ENCODE measurements at places on chromosomes 1 and 21.
A peak's percentile ranks its signal among the peaks of the same experiment; 100 is the strongest.

GRCh38 chr21:27622631-27623030, 655.7 kb upstream of the ADAMTS5 start:
- no peak for DNase-seq

- DNase-seq: no peak
Measured at GRCh38 chr1:52186449-52186848, 44.6 kb downstream of the ZFYVE9 start.

GRCh38 chr1:218970397-218970990, 203.2 kb upstream of the LYPLAL1 start:
- no peak for DNase-seq

DNA sequence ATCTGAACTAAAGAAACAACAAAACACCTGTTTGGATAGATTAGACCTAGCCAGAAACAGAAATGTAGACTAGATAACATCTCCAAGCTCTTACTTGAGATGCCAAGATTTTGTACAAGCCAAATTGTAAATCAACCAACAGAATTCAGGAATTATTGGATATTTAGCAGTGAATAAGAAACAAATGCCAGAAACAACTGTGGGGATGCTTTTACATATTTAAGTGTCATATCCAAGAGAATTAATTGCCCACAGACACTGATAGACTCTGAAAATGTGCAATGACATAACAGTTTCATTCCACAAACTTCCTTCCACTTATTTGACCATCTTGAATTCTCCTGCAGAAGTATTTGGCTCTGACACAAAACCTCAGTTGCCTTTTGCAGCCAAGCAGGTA, 92.3 kb downstream of the SGIP1 start:
- DNase-seq: no peak

GRCh38 chr21:44686000-44686781, 4.2 kb upstream of the KRTAP12-1 start:
- DNase-seq: no peak

GRCh38 chr21:44539046-44539445, 949 bp downstream of the KRTAP10-1 start:
- no peak for DNase-seq

DNA sequence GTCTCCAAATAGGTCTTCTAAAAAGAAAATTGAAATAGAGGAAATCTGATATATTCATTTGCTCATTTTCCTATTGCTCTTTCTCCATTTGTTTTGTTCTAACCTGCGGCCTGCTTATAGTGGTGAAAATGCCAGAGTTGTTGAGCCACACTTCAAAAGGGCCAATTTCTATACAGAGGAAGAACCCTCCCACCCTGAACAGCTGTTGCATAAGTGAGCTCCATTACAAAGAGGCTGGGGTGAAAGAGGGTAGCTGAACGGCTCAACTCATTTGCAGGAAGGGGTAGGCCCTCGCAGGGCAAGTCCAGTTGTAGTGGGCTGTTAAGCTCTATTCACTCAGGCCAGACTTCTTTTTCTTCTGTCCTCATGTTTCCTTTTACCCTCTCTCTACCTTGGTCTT, 8.8 kb downstream of the ADCY10 start:
- no peak for DNase-seq

- no peak for DNase-seq
Measured at GRCh38 chr1:157376681-157377080, 175.6 kb downstream of the FCRL5 start.

- DNase-seq: peak; percentile 34
Measured at GRCh38 chr1:33049371-33049770, 12.7 kb upstream of the AK2 start.

DNA sequence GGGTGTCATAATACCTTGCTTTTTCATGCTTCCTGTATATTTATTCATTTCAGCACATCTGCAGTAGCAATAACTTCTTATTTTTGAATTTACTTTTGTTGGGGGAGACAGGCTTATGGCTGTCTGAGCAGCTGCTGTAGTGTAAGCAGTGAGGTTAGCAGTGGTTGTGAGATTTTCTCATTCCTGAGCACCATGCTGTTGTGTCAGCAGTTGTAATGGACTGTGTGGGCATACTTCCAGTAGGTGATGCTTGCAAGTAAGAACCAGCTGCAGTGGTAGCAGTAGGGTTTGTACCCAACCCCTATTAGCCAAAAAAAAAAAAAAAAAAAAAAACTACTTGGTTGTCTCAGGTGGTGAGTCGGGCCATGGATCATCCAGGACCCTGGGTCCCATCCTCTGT, 311.6 kb downstream of the NUF2 start:
- DNase-seq: no peak

- no peak for DNase-seq
Measured at GRCh38 chr1:59025898-59026426, 242.1 kb upstream of the JUN start.

DNA sequence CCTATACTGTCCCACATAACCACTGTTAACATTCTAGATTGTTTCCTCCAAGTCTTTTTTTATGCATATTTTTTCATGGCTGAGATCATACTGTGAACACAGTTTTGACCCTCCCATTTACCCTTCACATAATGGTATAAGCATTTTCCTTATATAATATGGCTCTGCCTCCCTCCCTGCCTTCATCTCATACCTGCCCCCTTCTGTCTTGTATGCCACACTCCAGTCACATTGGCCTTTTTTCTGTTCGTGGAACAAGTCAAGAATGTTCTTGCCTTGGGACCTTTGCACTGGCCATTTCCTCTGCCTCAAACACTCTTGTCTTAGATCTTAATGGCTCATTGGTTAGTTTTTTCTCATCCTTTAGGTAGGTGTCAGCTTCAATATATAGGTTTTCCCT, 24.3 kb upstream of the ELAVL4 start:
- DNase-seq: no peak

GRCh38 chr1:46011121-46011695, 121.2 kb downstream of the PIK3R3 start:
- DNase-seq: no peak

GRCh38 chr1:22176258-22176657, 33.4 kb upstream of the WNT4 start:
- no peak for DNase-seq

DNA sequence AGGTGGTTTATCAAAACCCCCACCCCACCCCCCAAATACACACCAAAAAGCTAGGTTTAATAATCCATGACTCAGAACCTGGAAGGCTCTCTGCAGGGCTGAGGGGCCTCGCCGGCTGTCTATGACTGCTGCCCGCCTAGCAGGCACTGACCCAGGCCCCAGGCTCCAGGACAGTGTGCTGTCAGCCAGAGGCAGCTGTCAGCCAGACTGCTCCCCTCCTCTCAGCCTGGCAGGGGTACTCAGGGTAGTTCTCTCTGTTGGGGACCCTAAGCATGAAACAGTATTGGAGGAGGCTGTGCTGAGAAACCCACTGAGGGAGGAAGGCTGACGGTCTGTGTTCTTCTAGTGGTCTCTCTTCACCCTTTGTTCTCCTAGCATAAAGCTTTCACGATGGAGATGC, 90.3 kb downstream of the CCDC185 start:
- DNase-seq: no peak

DNA sequence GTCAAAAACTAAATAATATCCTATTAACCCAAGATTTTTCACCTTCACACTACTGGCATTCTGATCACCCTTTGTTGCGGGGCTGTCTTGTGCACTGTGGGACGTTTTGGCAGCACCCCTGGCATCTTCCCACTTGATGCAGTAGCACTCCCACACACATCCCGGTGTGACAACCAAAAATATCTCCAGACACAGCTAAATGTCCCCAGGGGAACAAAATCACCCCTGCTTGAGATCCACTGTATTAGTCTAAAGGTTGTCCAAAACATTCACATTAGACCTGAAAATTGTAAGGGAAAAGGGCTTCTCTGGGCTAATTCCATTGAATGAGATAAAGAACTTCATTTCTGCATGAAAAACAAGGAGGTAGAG, 37.8 kb downstream of the PLEKHO1 start:
- DNase-seq: no peak

GRCh38 chr1:186404454-186405051, 28.9 kb downstream of the ODR4 start:
- DNase-seq: peak; percentile 64

DNA sequence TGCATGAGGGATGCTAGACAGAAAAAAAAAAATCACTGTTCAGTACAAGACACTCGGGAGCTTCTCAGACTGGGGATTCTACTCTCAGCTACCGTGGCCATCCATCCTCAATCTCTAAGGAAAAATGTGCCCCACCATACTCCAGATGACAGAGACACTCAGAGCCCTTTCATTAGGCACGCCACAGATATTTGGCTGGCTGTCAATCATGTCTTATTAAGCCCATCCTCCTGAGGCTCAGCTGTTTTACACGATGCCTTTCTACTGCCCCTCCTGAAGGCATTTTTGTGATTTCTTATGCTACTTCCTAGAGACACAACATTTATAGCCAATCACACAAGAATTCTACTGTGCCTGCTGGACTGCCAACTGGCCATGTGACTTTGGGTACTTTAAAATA, 92.9 kb downstream of the KIF14 start:
- no peak for DNase-seq

- DNase-seq: peak; percentile 67
Measured at GRCh38 chr1:235999259-235999925, 65.5 kb downstream of the NID1 start.

DNA sequence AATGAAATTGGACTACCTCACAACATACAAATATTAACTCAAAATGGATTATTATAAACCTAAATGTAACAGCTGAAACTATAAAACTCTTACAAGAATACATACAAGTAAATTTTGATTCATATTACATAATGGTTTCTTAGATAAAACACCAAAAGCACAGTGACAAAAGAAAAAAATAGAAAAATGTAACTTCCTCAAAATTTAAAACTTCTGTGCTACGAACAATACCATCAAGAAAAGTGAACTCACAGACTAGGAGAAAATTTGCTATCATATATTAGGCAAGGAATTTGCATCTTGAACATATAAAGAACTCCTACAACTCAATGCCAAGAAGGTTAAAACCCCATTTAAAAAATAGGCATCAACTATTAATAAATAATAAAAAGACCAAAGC, 31.2 kb downstream of the ANGPTL3 start:
- no peak for DNase-seq

DNA sequence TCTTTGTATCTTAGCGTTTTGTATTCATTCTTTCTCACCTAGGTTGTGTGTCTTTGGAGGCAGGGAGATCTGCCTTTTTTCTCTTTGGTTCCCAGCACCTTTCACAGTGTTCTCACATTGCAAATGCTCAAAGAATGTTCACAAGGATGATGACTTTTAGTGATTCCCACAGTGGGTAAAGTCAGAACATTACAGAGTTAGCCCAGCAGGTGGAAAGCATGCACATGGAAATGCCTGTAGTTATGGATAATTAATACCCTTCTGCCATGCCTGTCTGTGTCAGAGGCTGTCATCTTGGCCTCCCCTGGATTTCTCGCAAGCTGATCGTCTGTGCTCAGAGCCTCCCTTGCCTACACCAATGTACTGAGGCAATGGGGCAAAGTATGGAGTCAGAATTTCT, 458.9 kb downstream of the LMO4 start:
- DNase-seq: no peak

DNA sequence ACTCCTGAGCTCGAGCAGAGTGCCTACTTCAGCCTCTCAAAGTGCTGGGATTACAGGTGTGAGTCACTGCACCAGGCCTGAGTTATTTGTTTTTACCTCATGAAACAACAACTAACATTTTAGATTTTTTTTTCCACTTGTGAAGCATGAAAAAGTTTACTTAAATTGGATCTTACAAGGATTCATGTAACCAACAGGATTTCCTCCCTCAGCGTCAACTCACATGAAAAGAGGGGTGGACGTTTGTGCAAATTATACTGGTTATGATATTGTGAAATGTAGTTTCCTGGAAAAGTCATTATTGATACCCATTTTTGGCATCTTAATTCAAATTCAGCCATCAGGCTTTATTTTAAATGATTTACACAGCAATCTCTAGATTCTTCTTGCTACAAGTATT, 6.5 kb downstream of the CNST start:
- DNase-seq: peak; percentile 20

GRCh38 chr1:151568626-151569088, 28.5 kb downstream of the TUFT1 start:
- peak; percentile 39 for DNase-seq

DNA sequence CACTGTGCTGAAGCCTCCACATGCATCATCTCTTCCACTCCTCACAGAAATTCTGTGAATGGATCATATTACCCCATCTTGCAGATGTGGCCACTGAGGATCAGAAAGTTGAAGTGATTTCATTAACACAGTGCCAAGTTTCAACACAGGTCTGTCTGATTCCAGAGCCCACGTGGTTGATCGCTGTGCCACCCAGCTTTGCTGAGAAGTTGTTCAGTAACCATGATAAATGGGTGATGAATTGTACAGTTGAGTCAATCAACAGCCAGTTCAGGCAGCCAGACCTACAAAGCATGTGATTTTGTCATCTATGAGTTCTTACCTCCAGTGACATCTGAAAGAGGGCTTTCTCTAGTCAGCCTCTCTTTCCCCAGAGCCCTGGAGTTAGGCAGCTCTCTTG, 61.8 kb upstream of the GRHL3 start:
- no peak for DNase-seq

- DNase-seq: no peak
Measured at GRCh38 chr1:24620678-24621077, 22.4 kb upstream of the SRRM1 start.

GRCh38 chr1:160409486-160409885, 9.1 kb downstream of the VANGL2 start:
- DNase-seq: no peak

- DNase-seq: no peak
Measured at GRCh38 chr1:229323201-229323600, 19.6 kb downstream of the CCSAP start.

- no peak for DNase-seq
Measured at GRCh38 chr1:91617285-91617765, 116.7 kb downstream of the CDC7 start.

GRCh38 chr1:50829014-50829958, 130.8 kb downstream of the FAF1 start:
- DNase-seq: no peak

DNA sequence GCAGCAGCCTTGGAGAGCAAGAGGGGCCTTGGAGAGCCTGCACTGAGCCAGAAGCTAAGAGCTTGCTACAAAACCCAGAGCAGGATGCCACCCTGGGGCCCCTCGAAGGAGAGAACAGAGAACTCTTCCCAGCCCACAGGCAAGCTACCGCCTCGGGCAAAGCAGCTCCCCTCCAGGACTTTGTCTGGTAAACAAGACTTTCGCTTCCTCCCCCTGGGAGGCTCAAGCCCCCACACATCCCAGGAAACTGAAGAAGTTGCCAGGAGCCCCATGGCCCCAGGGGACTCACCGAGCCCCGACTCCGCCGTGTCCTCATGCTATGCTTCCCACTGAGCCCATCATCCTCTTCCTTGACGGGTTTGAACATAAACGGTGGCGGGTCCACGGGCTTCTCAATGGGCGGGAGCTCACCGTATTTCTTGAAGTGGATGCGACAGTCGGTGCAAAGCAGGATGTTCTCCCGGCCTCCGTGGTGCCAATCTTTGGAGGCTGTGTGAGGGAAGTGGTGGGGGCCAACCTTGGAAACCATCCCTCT, 45.9 kb downstream of the SLC45A1 start:
- DNase-seq: no peak

DNA sequence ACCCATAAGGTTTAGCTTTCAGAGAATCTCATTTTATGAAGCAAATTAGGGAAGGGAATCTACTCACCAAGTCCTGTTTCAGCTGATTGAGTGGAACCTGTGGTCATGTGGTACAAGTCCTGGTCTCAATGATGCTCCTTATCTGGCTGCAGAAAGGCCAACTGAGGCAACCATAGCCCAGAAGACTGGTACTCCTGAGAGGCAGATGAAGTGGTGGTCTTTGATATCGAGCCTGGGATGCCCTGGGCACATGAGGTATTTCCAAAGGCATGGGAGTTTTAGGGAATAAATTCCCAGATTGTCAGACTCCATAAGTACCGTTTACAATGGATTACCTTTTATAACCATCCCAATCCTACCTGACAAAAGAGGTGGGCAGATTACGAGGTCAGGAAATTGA, 3.3 kb downstream of the MX1 start:
- DNase-seq: no peak

- no peak for DNase-seq
Measured at GRCh38 chr1:82318265-82318664, 517.5 kb downstream of the ADGRL2 start.
